Esophagus squamous epithelium (tissue), 5 donors: ENCODE measurements at places on chromosomes 1 and 21.

DNA sequence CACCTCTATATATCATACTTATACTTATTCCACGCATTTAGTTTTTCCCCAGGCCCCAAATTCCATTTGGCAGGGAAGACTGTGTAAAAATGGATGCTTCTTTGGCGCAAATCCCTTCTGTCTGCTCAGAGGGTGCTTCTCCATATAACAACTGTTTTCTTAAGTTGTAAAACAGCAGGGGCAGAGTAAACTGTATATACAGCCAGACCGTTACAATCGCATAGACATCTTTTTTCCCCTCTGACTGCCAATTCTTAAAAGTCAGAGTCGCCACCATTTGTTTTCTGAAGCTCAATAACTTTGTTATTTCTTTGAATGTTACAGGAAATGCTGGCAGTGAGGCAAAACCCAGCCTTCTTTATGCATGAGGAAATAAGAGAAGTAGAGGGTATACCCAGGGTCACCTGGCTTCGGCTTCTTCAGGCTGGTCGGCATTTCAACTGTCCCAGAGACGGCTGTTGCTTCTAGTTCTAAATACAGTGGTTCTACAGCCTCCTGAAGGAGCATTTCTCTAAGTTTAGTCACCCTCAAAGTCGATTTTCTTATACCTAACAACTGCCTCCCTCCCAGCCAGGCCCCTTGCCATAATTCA lies 188.4 kb downstream of the CLIC6 start:
- no peak overlapping the region for H3K4me3 ChIP-seq
- H3K27me3 ChIP-seq: no peaks in the 10 kb centered on the region
- peaks cover 89% of the 10 kb centered on the region for H3K36me3 ChIP-seq
- no peaks in the 10 kb centered on the region for H3K4me1 ChIP-seq
- H3K27ac ChIP-seq: no peak overlapping the region

DNA sequence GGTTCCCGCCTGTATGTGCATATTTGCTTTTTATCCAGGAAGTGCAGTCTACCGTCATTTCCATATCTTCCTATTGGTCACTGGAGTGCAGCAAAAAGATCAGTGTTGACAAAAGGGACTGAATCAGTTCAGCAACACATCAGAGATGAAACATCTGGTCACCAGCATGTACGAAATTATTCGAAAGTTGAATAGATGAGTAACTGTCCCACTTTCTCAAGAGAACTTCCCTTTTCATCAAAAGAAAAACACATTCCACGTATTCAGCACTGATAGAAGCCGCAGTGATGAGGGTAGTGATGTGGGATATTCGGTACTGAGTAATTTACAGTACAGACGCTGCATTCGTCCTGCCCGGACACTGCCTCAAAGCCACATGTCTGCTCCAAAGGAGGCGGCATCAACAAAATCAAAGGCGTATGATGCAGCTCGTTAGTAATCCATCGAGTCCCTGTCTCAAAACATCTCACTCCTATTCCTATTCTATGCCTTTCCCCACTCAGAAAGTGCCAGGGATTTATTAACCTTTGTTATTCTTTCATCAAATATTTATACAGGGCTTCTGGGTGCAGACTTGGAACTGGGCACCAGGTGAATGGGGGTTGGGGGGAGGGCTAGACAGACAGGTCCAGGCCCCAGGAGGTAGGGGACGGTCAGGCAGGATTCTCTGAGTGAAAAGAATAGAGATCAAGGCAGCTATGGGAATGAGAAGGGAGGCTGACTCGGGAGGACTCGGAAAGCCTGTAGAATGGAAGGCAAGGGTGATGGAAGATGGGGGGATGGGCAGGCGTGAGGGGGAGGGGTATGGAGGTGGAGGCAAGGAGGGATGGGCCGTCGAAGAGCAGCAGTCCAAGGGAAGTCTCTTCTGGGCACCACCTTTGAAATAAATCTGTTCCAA lies 79.5 kb upstream of the SLC45A1 start:
- peaks cover 4% of the 10 kb centered on the region for H3K4me1 ChIP-seq
- no peak for DNase-seq
- no peaks in the 10 kb centered on the region for H3K27me3 ChIP-seq
- no peaks in the 10 kb centered on the region for H3K36me3 ChIP-seq
- no peak overlapping the region for H3K4me3 ChIP-seq

DNA sequence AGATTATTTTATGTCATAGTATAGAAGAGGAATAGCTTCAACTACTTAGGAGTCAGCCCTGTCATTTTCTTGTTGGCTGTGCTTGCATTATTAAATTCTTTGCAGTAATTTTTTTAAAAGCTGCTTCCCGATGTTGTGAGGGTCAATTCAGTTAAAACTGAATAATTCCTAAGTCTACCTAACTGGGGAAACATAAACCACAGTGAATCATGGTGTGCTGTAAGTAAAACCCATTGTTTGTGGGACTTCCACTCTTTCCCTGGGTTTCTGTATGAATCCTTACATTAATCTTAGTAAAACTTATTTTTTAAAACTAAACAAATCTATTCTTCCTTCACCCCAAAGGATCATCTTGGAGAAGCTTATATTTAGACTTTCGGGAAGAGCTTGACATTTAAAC lies 4.4 kb downstream of the SUCO start:
- no peaks in the 10 kb centered on the region for H3K36me3 ChIP-seq
- H3K27me3 ChIP-seq: no peaks in the 10 kb centered on the region
- no peak overlapping the region for H3K4me3 ChIP-seq
- H3K4me1 ChIP-seq: peaks cover 67% of the 10 kb centered on the region
- DNase-seq: no peak

DNA sequence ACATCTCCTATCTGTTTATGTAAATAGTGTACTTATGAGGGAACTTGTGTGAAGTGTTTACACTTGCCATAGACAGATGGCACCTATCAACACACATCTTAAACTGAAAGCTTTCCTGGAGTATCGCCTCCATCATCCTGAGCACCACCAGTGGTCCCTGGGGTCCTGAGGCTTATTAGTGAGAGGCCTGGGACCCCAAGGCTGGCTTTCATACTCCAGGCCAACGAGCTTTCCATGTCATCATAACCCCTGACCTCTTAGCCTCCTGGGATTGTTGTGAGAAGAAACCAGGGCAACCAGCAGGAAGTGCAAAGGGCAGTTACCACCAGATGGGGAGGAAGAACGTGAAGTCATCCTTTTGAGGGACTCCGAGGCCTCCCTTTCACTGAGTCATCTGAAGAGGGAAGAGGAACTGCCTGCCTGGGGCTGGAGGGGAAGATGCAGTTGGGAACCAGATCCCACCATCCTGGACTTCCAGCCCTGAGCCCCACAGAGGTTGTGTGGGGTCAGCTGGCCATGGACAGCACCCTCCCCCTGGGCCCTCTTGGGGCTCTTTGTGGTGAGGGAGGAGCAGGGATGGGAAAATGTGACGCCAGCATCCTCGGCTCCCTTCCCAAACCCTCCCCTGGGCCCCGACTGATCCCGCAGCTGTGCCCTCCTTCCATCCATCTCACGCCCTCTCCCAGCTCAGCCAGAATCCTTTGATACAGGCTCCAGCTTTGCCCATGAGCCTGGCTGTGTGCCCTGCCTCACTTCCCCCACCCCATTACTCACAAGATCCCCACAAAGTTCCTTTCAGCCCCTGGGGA lies 5.8 kb downstream of the INKA2 start:
- peak overlapping the region; percentile 78 for H3K27ac ChIP-seq
- no peaks in the 10 kb centered on the region for H3K36me3 ChIP-seq
- no peak overlapping the region for H3K4me3 ChIP-seq
- no peak for DNase-seq
- H3K4me1 ChIP-seq: peaks cover 47% of the 10 kb centered on the region

GRCh38 chr1:99326215-99326949 lies 62.1 kb downstream of the PLPPR4 start:
- no peak overlapping the region for H3K4me3 ChIP-seq
- no peaks in the 10 kb centered on the region for H3K4me1 ChIP-seq
- no peaks in the 10 kb centered on the region for H3K27me3 ChIP-seq
- H3K27ac ChIP-seq: no peak overlapping the region
- no peaks in the 10 kb centered on the region for H3K36me3 ChIP-seq

DNA sequence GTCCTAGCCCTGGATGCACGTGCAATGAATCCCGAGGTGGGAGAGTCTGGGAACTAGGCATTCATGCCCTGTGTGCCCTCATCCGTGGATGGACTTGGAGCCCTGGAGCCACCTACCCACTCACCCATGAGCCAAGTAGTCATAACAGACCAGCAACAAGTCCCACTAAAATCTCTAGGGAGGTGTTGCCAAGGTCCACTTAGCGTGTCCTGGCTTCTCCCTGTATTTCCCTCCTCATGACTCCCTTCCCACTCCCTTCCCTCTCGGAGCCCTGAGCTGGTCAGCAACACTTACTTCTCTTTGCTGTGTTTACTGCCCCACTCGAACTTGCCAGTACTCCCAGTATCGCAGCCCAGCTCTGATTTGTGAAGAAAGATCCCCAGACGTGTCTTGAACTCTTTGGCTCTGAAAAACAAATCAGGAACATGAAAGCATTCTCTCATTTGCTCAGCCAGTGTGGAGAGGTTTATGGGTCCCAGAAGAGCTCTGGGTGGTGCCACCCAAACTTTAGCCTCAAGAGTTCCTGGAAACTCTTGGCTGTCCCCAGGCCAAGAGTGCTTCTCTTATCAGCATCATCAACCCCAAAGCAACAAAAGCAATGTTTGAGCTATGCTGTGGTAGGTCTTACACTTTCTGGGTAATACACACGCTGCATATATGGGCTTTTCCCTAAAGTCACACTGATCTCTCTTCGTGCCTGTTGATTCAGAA lies 1.1 kb downstream of the RGS16 start:
- no peaks in the 10 kb centered on the region for H3K36me3 ChIP-seq
- H3K27me3 ChIP-seq: no peaks in the 10 kb centered on the region
- H3K4me3 ChIP-seq: no peak overlapping the region
- no peak for DNase-seq
- H3K4me1 ChIP-seq: peaks cover 42% of the 10 kb centered on the region
- H3K27ac ChIP-seq: peak overlapping the region; percentile 50

DNA sequence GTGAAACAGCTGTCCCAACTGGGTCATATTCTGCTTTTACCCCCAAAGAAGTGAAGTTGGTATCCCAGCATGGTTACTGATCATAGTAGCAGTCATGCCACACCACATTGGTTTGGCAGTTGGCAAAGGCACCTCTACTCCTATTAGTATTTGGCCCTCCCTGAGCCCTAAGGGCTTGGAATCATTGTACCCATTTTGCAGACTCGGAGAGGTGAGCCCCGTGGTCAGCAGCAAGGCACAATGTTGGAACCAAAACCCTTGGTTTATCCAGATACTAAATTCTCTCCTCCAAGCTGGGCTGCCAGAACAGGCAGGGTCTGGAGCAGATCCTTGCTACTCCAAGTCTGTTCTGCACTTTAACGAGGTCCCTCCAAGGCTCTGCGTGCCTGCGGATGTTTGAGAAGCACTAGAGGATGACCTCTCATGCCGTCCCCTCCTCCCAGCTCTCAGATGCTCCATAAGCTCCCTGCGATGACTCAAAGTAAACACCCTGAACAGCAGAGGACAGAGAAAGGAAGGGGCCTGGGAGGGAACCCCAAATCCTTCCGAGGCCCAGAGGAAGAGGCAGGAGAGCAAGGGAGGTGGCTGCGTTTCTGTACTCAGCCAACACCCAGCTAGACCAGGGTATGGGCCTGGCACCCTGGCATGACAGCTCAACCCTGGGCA lies 89.3 kb downstream of the PAX7 start:
- no peaks in the 10 kb centered on the region for H3K36me3 ChIP-seq
- DNase-seq: no peak
- H3K4me3 ChIP-seq: no peak overlapping the region

DNA sequence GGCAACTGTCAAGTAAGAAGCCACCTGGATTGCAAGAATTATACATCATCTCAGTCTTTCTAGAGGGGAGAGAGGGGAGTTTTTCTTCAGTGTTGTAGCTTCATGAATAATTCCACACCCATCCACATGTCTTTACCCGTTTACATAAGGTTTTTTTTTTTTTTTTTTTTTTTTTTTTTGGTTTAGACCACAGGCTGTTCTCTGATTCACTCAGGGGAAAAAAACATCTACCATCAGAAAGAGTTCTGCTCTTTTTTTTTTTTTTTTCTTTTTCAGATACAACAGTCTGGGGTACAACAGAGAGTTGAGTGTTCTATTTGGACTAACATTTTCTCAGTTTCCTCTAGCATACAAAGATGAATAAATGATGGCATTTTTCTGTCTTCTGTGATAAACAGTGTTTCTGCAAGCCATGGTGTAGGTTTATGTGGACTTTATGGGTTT lies 4.9 kb upstream of the KIF14 start:
- peak overlapping the region; percentile 72 for H3K27ac ChIP-seq
- no peak for DNase-seq
- no peaks in the 10 kb centered on the region for H3K36me3 ChIP-seq
- H3K4me3 ChIP-seq: no peak overlapping the region

GRCh38 chr1:161096015-161096414 lies 2.1 kb upstream of the KLHDC9 start:
- no peaks in the 10 kb centered on the region for H3K36me3 ChIP-seq
- peak overlapping the region; percentile 82 for H3K27ac ChIP-seq
- H3K27me3 ChIP-seq: no peaks in the 10 kb centered on the region
- H3K4me1 ChIP-seq: peaks cover 26% of the 10 kb centered on the region
- no peak for DNase-seq

GRCh38 chr21:35475762-35476161 lies 426.7 kb upstream of the RUNX1 start:
- no peak overlapping the region for H3K27ac ChIP-seq
- no peak for DNase-seq
- H3K4me1 ChIP-seq: peaks cover 13% of the 10 kb centered on the region
- no peak overlapping the region for H3K4me3 ChIP-seq
- H3K36me3 ChIP-seq: no peaks in the 10 kb centered on the region

- H3K36me3 ChIP-seq: no peaks in the 10 kb centered on the region
- peak overlapping the region; percentile 68 for H3K27ac ChIP-seq
- no peak for DNase-seq
- H3K4me1 ChIP-seq: no peaks in the 10 kb centered on the region
Measured at GRCh38 chr21:34933609-34934335, 115.3 kb downstream of the RUNX1 start.

- H3K4me1 ChIP-seq: no peaks in the 10 kb centered on the region
- H3K4me3 ChIP-seq: no peak overlapping the region
- H3K27me3 ChIP-seq: no peaks in the 10 kb centered on the region
- no peaks in the 10 kb centered on the region for H3K36me3 ChIP-seq
- H3K27ac ChIP-seq: no peak overlapping the region
- no peak for DNase-seq
Measured at GRCh38 chr21:33696465-33696864, 54.2 kb downstream of the ITSN1 start.

DNA sequence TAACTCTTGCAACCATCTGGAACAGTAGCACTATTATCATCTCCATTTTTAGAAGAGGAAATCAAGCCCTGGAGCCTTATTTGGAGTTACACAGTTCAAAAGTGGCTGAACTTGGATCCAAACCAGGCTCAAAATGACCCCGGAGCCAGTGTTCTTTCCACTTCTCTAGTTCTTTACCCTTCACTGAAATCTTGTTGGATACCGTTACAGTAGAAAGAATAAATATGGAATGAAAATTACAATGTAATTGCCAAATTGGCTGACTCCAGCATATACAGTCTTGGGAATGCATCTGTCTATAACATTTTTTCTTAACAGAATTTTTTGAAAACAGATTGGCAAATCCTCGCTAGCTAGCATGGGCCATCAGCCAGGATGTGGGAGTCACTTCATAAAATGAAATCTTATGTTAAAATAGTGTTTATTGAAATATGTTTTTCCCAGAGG lies 261.4 kb downstream of the CTH start:
- H3K36me3 ChIP-seq: no peaks in the 10 kb centered on the region
- no peak overlapping the region for H3K4me3 ChIP-seq
- DNase-seq: no peak
- H3K27ac ChIP-seq: no peak overlapping the region
- no peaks in the 10 kb centered on the region for H3K4me1 ChIP-seq
- no peaks in the 10 kb centered on the region for H3K27me3 ChIP-seq
